ENCODE measurements at places on chromosomes 5 and 9. TPM values are rescaled to one million over a fixed set of nuclear protein-coding genes. Genes with fewer than 3 reads are reported as not detected.

OGN gene
- 426 TPM for polyA plus RNA-seq

C9orf43 gene
- polyA plus RNA-seq = 0.25 TPM

IPO11 gene
- 23.1 TPM for polyA plus RNA-seq

FCHO2 gene
- polyA plus RNA-seq = 24.2 TPM

HSPB3 gene
- polyA plus RNA-seq = 129 TPM

FGF1 gene
- polyA plus RNA-seq = 7.8 TPM

PDCD1LG2 gene
- polyA plus RNA-seq = 3.1 TPM

ADGRD2 gene
- polyA plus RNA-seq = not detected

BRD8 gene
- 61.2 TPM for polyA plus RNA-seq

GRCh38 chr5:93304456-93305250 lies 276.4 kb downstream of the NR2F1-AS1 start:
- peak; percentile 12 for DNase-seq

- DNase-seq = no peak
These were observed 18.7 kb downstream of the SPRY4 start for GRCh38 chr5:142306077-142306502.

DNA sequence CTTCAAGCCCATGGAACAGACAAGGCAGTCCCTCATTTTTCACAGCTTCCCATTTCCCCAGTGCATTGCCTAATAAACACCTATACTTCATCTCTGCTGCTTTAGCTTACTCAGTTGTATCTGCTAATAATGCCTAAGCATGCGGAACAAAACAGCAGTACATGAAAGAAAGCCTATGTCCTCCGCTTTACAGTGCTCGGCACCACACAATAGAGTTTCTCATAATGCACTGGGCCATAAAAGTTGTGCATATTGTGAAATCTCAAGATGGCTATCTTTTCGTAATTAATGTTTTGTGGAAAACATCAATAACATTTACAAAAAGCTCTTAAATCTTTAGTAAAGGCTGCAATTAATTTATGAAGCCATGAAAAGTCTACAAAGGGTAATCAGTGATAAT lies 69.3 kb downstream of the DENND1A start:
- no peak for DNase-seq

GRCh38 chr5:83993803-83994202 lies 273.1 kb upstream of the HAPLN1 start:
- DNase-seq = no peak

GRCh38 chr9:114349713-114350480 lies 20.2 kb downstream of the ORM2 start:
- DNase-seq = no peak

DNA sequence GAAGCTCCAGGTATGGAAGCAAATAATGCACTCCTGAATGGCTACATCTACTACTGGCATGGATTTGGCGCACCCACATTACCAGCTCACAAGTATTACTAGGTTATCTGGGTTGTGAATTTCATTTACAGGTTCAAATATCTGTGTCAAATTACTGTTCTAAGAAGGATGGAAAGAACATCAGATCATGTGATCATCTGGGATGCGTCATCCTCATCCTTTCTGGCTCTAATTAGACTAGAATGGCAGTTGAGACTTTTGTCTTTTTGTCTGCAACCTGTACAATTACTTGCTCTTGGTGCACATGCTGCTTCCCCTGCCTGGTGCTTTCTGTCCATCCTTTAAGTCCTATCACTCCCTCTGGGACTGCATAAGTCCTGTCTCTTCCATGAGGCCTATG lies 64.1 kb downstream of the PJA2 start:
- no peak for DNase-seq

DNA sequence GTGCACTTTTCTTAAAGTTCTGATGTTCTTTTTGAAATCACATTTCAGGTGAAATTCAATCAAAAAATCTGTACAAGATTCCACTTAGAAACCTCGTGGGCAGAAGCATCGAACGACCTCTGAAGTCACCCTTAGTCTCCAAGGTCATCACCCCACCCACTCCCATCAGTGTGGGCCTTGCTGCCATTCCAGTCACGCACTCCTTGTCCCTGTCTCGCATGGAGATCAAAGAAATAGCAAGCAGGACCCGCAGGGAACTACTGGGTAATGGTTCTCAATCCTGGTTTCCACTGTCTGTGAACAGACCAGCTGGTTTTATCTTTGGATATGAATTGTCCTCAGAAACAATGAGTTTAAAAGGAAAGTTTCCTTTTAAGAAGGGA lies 8.1 kb upstream of the SLC2A8 start:
- DNase-seq = no peak

DNA sequence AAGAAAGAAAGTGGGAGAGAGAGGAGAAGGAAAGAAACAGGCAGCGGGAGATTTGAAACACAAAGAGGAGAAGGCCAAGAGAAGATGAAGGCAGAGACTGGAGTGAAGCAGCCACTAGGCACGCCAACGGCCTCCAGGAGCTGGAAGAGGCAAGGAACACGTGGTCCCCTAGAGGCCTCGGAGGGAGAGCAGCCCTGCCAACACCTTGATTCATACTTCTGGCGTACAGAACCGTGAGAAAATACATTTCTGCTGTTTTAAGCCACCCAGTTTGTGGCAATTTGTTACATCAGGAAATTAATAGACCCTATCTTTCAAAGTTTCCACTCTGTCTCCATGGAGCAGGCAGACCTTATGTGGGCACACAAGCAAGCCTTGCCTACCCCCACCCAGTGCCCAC lies 133.4 kb downstream of the ACTL7B start:
- no peak for DNase-seq

DNA sequence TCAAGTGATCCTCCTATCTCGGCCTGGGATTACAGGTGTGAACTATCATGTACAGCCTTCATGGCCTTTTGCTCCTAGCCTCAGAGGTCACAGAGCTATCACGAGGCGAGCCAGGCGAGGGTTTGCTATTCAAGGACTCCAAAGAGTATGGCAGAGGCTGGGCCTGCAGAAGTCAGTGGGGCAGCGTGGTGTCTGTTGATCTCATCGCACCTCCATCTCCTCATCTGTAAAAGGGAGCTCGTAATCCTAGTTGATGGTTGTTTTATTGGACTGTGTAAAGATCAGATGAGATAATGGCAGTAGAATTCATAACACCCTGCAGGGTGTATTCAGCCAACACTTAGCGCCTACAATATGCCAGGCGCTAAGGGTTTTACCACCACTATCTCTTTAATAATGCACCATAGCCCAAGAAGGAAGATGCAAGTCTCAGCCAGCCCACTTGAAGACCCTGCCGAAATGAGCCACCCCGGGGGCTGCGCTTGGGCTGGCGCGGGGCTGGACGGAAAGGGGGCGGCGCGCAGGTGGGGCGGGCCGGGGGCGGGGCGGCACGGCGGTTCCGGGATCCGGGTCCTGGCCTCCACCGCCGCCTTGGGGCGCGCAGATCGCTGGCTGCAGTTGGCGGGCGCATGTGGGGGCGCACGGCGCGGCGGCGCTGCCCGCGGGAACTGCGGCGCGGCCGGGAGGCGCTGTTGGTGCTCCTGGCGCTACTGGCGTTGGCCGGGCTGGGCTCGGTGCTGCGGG lies at the start of gene GALNT12:
Gene GALNT12, plus strand, starts transcription at position 601 of the 744 bp plus-strand sequence. Its CDS starts 29 bp downstream, at position 630.
- DNase-seq = peak; percentile 31

- no peak for DNase-seq
These were observed 93.7 kb upstream of the CTNND2 start for GRCh38 chr5:11997942-11998341.

GRCh38 chr5:76500633-76501393 lies 97.7 kb downstream of the IQGAP2 start:
- DNase-seq = peak; percentile 49

DNA sequence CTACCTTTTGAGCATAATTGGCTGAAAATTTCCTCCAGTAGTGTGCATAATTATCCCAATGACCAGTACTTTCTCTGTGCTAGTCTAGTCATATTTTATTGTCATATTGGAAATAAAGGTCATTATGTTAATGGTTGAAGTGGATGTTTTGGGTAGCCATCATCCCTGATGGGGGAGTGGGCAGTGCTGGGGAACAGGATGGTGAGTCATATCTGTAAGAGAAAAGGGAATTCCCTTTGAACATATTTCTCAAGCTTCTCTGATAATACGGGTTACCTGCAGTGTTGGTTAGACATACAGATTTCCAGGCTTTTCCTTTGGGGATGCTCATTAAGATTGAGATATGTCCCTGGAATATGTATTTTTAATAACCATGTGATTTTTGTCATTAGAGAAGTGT lies 33.3 kb upstream of the SPATA31D4 start:
- no peak for DNase-seq

DNA sequence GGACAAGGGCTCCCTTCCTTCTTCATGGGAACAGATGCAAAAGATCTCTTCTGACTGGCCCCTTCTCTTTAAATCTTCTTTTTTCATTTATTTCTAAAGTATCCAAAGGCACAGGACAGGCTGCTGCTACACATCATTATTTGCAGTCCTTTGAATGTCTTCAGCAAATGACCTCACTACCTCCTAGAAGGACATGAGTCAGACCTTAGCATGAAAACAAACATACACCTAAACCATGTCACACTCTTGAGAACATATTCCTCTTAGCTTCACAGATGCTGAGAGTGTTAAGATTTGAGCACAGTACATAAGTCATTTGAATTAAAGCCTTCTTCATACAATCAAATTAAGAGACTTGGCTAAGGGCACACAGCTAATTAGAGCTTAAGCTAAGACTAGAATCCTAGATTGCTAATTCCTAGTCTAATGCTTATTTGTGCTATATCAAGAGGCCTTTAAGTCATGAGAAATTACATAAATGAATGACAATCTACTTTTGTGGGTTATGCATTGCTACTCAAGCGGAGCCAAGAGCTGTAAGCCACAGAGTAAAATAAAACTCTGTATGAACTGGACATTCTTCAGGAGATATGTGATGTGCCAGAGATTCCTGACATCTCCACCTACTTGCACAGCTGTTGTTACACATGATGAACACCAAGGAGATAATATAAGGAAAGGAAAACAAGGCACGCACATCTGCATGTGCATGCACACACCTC lies 109.1 kb upstream of the PTGER4 start:
- no peak for DNase-seq

DNA sequence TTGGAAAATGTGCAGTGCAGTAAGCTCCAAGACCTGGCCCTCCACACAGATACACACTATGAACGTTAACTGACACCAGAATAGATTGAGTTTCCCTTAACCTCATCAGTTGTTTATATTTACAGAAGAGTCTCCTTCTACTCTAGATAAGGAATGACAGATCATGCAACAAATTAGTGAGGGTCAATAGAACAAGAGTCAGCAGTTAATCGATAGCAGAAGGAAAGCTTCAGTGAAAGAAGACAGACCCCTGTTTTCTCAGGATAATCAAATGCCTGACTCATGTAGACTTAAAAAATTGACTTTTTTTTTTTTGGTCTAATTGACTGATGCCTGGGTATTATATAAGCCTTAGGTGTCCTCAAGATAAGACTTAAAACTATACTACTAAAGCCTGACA lies 179.9 kb downstream of the DTWD2 start:
- no peak for DNase-seq

DNA sequence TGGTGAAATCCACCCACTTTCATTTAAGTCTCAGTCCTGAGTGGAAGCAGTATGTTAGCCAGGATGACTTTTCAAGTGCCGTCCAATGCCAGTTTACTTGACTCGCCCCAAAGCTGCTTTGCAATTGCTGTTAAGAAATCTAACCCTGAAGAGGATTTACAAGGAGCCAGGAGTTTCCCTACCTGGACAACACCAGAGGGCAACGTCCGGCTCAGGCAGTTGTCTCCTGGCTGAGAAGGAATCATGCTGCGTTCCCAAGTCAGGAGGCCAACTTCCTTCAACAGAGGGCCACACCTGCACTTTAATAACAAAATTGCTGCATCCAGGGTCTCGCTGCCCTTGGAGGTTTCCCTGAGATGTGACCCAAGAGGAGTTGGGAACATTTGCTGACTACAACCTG lies 65.8 kb downstream of the BOD1 start:
- DNase-seq = no peak

GRCh38 chr5:68534131-68534940 lies 318.8 kb downstream of the PIK3R1 start:
- peak; percentile 42 for DNase-seq

DNA sequence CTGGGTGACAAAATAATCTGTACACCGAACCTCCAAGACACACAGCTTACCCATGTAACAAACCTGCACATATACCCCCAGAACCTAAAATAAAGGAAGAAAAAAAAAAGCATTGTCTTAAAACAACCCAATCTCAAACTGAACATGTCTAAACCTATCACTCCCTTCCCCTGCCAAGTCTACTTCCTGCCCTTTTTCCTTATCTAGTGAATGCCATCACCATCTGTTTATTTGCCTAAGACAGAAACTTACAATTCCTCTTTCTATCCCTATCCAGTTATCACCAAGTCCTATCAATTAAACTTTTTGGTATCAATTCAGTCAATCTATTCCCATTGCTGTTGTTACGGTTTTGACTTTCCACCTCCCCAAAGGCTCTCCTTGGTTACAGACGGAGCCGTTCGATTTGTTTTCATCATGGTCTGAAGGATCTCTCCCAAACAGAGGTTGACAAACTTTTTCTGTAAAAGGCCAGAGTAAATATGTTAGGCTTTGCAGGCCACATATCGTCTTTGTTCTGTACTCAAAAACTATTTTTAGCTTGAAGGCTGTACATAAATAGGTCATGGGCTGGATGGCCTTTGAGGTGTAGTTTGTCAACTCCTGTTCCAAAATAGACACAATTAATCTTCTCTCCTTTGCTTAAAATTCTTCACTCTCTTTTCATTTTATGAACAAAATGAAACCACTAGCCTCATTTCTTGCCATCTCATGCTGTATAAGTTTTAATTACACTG lies 12.1 kb downstream of the NOL8 start:
- DNase-seq = no peak

DNA sequence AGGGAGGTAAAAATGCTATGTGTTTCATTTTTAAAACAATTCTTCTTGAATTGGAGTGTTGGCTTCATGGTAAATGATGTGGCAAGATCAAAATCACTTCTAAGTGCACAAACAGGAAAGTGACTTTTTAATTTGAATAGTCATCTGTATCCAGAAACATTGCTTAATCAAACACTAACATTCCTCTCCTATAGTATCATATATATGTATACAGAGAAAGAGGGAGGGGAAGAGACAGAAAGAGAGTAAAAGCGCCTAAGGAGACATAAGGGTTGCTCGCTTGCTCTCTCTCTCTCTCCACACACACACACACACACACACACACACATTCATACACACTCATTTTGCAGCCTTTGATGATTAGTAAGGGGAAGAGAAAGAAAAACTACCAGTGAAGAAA lies 95.4 kb upstream of the PRDM9 start:
- no peak for DNase-seq

DNA sequence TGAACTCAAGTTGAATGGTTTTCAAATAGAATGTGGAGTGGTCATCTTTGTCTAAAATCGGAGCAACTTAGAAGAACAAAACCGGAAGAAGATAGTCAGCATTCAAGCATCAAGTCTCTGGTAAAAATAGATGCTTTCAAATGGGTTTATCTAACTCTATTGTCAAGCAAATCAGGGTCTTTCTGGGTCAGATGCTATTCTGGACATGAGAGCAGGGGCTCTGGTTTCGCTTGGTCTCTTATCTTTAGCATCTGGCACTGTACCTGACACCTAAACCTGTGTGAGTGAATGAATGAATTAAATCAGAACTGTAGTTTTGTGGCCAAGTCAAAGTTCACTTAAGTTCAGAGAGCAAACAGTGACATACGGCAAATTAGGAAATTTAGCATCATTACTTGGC lies 173.5 kb downstream of the SLIT3 start:
- no peak for DNase-seq

Data from muscle of back (tissue), 13 donors.